ENCODE measurements at places on chromosomes 6 and 20.

DNA sequence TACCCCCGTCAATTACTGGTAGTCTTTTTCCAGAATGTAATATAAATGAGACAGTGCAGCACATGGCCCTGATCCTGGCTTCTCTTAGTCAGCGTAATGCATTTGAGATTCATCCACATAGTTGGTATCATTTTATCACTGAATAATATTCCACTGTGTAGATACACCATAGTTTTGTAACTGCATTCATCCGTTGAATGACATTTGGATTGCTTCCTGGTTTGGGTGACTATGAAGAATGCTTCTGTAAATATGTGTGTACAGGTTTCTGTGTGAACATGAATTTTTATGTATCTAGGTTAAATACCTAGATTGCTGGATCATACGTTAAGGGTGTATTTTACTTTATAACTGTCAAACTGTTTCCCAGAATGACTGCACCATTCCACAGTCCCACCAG lies 62.6 kb upstream of the STMND1 start:
- DNase-seq: no peak

GRCh38 chr6:30227242-30227722 lies 14.1 kb upstream of the TRIM26 start:
- no peak for DNase-seq

DNA sequence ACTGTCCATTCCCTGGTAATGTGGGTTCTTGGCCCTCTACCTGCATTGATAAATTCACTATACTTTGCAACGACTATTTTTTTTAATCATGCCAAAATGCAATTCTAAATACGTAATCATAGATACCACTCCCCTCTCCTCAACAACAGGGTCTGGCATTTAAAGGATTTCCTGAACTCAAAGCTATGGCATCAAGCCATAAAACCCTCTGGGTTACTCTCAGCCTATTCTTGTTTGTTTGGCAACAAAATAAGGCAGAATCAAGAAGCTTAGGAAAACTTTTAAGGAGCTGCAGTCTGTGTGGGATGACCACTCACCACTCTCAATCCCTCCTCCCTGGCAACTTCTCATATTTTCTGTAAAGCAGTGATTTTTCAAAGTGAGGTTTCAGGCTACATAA lies 669.9 kb upstream of the ID4 start:
- no peak for DNase-seq

GRCh38 chr20:62888406-62888805 lies 26.8 kb upstream of the TCFL5 start:
- DNase-seq: no peak

DNA sequence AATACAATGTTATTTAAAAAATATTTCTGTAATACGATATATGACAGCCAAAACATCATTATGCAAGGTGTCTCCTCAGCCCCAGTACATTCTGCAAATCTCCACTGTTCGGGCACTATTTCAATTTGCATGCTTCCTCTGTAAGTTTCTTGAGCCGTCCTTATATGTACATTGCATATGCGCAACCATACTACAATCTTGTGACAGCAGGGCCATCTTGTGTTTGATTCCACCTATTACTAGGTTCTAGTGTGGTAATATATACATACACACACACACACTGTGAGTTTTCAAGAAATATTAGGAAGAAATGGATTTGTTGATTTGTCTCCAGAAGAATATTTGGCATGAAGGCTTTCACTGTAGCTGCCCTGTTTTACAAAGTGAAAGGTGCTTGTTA lies 9.8 kb downstream of the LYRM4 start:
- no peak for DNase-seq

GRCh38 chr6:35893246-35893645 lies 27.7 kb downstream of the SRPK1 start:
- DNase-seq: no peak

DNA sequence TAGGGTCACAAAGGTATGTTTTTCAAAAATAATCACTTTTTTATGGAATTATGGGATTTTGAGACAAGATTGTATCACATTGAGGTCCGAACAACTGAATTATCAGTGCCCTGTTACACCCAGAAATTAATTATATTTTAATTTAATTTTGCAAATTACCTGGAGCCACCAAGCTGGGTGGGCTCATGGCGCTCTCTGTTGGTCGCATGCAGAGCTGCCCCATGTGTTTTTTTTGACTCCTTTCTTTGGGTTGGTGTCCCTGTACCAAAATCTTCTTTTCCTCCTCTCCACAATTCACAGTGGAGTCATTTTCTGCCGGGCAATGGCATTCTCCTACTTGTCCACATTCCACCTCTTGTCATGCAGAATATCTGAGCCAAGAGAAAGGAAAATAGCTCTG lies 38.9 kb upstream of the FRMD1 start:
- DNase-seq: no peak

DNA sequence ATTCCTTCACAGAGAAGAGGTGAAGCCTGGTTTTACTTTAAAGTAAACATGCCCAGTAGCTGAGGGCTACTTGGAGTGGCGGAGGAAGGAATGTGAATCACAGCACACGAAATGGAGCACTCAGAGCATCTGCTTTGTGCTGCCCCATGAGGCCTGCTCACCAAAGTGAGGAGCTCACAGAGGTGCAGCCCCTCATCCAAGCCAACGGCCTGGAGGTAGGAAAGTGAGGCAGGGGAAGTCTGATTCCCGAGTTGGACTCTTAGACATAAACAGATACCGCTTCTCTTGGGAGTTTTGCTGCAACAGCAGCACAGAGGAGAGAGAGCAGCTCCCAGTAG lies 3.6 kb downstream of the YTHDF1 start:
- no peak for DNase-seq

GRCh38 chr20:40766790-40767614 lies 78.0 kb upstream of the MAFB start:
- no peak for DNase-seq

DNA sequence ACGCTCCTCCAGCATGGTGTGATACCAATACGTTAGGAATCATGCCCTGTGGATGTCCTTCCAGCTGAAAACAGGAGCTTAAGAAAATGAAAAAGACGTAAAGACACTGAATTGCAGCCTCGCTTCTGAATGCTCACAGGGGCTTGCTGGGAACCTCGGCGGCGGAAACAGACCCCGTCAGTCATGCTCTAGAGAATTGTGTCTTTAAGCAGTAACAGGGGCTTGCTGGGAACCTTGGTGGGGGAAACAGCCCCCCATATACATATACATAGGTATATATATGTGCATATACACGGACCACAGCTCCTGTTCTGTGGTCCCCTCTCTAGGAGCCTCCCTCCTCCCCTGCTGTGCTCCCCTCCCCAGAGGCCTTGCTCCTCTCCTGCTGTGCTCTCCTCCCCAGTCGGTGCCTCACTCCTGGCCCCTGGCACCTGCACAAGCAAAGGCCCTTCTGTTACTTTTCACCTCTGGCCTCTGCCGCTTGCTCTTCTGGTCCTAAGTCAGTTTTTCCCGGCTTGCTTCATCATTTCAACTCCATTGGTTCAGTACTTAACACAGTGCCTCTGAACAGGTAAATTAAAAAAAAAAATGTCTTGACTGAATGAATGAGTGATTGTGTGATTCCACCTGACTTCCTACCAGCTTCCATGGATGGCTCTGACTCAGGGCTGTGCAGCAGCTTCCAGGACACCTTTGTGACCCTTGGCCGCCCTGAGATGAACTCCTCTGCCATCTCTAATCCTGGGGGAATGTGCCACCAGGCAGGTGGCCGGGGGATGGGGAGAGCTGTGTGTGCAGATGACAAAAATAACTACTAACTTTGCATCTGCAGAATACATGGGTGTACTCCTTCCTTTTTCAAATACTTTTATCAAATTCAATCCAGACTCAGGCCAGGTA lies 246.1 kb downstream of the SMOC2 start:
- DNase-seq: no peak

- no peak for DNase-seq
These were observed 423.7 kb upstream of the MARCKS start for GRCh38 chr6:113433335-113433991.

Measured in dorsolateral prefrontal cortex (tissue), 122 donors.